ENCODE measurements at places on chromosomes 2 and 18. TPM values are rescaled to one million over a fixed set of nuclear protein-coding genes. Genes with fewer than 3 reads are reported as not detected.

Gene CABYR
- total RNA-seq = 8.4 TPM

GRCh38 chr2:26941486-26941885 lies 29.0 kb upstream of the MAPRE3 start:
- peaks cover 5% of the 10 kb centered on the region for H3K4me1 ChIP-seq
- no peak for DNase-seq
- no peak overlapping the region for H3K4me3 ChIP-seq
- peaks cover 10% of the 10 kb centered on the region for H3K27me3 ChIP-seq
- no peaks in the 10 kb centered on the region for H3K36me3 ChIP-seq

DNA sequence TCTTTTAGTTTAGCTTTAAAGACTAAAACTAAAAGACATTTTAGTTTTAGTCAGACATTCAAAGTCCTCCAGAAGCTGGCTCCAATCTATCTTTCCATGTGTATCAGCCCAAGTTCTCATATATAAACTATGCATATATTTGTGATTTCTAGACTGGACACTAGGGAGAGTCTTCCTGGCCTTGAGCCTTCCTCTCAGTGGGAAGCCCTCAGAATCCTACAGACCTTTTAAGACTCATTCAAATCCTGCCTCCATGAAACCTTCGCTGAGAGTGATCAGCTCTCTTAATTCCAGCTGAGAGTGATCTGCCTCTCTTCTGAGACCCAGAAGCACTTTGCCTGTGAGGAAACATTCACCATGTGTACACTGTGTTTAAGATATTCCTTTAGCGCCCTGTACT lies 452.7 kb downstream of the TGIF1 start:
- H3K4me3 ChIP-seq = no peak overlapping the region
- no peaks in the 10 kb centered on the region for H3K4me1 ChIP-seq
- no peaks in the 10 kb centered on the region for H3K36me3 ChIP-seq
- H3K27ac ChIP-seq = no peak overlapping the region

- no peak overlapping the region for H3K27ac ChIP-seq
- no peaks in the 10 kb centered on the region for H3K27me3 ChIP-seq
- no peaks in the 10 kb centered on the region for H3K4me1 ChIP-seq
- H3K4me3 ChIP-seq = no peak overlapping the region
- no peak for DNase-seq
Measured at GRCh38 chr18:58026395-58026794, 17.6 kb upstream of the NEDD4L start.

- H3K27me3 ChIP-seq = peaks cover 2% of the 10 kb centered on the region
- H3K36me3 ChIP-seq = peaks cover 49% of the 10 kb centered on the region
- no peak for DNase-seq
- no peak overlapping the region for H3K4me3 ChIP-seq
- H3K4me1 ChIP-seq = peaks cover 35% of the 10 kb centered on the region
Measured at GRCh38 chr2:71631411-71631931, 178.1 kb downstream of the DYSF start.
